Fibroblast of mammary gland (primary cell): ENCODE measurements at places on chromosomes 2 and 18.

- no peak for DNase-seq
Observed at GRCh38 chr2:238421695-238422035, 5.1 kb upstream of the ASB1 start.

GRCh38 chr2:238946318-238947242, 98.7 kb downstream of the TWIST2 start:
- no peak for DNase-seq

GRCh38 chr2:10501980-10502802, 54.1 kb upstream of the ODC1 start:
- no peak for DNase-seq

- DNase-seq: no peak
Observed at GRCh38 chr2:66270247-66270646, 164.7 kb upstream of the MEIS1 start.

- DNase-seq: no peak
Observed at GRCh38 chr2:104856086-104856972, 2.4 kb downstream of the POU3F3 start.

DNA sequence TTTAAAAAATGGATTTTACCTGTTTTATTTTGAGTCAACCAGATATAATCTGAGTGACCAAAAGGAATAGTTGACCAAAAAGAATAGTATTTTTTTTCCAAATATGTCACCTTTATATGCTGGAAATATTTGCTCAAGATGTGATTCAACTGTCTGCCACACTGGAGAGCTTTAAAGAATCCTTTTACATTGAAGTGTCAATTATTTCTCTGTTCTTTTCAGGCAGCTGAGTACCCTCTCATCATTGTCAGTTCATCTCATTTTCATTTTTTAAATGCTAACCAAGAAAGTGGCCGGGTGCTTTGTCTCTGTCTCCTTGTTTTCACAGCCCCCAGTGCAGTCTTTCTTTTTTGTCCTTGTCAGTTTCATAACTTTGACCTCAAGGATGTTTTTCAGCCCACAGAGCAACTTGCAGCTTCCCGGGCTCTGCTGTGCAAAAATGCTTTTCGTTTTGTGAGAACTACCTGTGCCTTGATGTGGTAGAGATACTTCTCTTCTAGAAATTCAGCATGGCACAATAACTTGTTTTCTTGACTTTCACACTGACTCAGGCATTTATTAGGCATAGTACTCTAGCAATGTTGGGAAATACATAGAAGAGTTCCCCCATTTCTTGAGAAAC, 23.4 kb upstream of the CERS6 start:
- DNase-seq: no peak

DNA sequence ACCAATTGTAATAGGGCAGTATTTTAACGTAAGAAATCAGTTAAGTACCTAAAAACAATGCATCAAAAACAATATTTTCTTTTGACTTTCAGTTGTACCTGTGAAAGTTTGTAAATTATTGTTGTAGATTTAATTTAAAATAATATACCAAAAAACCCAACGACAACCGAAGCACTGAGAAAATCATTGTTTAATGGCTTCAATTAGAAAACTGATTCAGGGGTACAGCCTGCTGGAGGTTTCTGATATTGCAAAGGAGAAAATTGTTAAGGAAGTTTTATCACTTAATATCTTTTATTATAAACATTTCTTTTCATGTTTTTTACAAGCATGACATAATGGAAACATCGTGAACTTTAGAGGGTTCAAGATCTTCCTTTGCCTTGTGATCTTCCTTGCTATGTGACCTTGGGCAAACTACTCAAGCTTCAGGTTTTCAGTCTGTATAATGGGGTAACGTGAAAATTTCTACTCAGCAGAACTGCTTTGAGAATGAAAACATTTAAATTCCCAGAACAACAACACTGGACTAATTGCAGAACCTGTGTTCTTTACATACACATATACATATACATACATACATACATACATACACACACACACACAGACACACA, 76.3 kb upstream of the GLS start:
- DNase-seq: peak; percentile 51

- DNase-seq: no peak
Observed at GRCh38 chr2:98474979-98475632, 30.4 kb downstream of the INPP4A start.

- peak; percentile 78 for DNase-seq
Observed at GRCh38 chr2:80105015-80105640, 199.4 kb downstream of the LRRTM1 start.

GRCh38 chr2:46269001-46269400, 28.2 kb upstream of the EPAS1 start:
- peak; percentile 43 for DNase-seq

DNA sequence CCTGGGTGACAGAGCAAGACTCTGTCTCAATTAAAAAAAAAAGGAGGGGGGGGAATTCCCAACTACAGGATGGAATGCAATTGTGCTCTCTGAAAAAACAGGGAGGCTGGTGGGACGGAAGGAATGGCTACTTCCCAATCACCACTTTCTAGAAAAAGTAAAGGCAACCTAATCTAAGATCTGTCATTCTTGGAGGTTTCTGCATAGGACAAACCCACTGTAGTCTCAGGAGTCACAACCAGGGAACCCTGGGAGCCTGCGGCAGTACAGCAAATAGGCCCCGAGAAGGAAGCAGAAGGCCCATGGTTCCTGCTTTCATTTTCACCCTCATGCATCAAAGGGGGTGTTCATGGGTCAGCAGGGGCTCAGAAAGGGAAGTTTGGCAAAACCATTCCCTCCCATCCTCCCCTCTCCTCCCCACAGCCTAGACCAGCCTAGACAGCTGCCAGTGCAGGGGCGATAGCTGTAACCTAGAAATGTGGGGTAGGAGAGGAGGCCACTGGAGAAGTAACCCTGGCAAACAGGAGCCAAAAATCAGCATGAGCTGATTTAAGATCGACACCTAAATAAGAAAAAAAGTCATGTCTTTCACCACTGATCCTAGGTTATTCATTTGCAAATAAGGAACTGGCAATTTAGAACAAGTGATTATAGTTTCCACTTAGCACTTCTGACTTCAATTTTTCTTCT, 48.0 kb downstream of the TRABD2A start:
- DNase-seq: no peak

DNA sequence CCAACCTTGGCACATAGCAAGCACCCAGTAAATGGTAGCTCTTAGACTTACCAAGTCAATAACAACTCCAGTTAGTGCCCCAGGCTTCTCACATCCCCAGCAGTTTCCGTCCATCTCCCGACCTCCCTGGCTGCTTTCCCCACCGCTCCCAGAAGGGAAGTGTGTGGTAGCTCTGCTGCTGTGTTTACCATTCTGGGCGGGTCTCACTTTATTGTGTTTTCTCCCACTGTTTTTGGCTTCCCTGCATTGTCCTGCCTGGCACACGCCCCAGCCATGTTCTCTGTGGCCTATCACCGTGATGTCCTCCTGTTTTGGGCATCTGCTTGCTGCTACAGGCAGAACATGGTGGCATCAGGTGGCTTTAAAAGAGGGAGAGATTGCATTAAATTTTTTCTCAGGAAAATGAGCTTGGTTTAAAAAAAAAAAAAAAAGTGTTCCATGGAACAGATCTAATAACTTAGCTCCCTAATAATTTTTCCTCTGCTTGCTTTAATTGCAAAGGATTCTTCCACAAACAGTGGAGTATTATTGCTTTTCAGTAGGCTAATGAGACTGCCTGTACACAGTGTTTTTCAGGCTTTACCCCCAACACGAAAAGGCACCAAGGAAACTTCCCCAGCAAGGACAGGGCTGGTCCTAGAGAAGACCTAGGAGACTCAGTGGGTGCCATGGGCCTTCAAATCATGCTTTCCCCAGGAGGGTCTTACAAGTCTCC, 8.0 kb upstream of the COX7A2L start:
- DNase-seq: no peak

- peak; percentile 37 for DNase-seq
Observed at GRCh38 chr2:175880-176820, 87.7 kb downstream of the SH3YL1 start.

DNA sequence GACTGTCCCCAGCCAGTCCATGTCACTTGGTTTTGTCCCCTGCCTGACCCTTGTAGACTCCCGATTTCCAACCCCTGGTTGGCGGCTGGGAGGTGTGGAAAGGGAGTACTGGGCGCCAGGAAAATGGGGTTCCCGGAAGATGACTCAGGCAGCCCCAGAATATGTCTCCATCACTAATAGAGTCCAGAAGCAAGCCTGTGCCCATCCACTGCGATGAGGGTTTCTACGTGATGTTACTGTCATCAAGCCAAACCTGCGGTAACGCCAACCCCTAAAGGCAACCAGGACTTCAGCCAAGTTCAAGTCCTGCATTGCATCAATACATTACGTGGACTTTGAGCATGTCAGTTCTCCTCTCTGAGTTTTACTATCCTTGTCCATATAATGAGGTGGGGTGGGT, 62.0 kb upstream of the TAF1B start:
- DNase-seq: no peak
